ENCODE measurements at places on chromosomes 6 and 20.

DNA sequence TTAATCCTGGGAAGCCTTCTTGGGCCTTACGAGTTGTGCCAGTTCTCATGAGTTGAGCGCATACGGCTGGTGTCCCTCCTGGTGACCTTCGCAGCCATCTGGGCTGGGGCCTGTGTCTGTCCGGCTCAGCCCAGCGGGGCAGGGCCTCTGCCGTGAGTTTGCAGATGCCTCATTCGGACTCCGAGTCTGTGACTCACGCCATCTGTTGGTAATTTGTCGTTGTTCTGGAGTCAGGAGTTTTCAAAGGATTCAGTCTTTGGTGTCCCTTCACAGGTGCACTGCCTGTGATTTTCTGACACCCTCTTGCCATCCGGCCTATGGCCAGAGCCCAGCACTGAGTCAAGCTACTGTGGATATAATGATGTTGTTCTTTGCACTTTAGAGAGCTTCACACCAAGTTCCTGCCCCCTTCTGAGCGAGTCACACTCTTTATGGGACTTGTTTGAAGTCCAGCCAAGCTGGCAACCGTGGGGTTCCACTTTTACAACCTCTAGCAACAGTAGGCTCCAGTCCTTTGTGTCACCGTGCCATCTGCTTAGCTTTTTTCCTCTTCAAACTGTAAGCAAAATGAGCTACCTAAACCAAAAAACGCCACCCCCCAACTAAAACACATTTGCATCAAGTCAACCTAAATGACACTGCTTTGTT is 175.6 kb downstream of the AIG1 start:
- no peak for DNase-seq

DNA sequence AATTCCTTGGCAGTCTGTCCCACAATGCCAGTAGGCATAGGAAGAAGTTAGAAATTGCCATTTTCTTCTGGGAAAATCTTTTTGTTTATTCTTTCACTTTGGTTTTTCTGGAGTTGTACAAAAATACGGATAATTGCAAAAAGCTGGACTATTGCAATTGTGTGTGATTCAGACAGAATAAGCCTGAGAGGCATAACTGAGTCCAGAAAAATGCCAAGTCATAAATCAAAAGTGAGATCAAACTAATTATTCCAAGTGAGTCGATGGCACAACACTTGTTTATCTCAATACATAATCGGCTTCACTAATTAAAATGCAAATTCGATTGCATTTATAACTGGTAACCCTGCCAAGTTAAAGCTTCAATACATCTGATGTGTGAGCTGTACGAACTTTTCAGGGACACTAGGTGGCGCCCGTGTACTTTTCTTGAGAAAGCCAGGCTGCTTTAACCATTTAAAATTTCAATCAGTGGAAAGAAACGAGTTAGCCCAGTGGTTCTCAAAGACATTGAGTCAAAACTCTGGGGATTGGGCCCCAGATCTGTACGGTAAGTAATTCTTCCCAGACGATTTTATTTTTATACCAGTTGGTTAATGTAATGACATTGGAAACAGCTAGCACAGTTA is 102.6 kb downstream of the LAMP5 start:
- peak; percentile 80 for DNase-seq

DNA sequence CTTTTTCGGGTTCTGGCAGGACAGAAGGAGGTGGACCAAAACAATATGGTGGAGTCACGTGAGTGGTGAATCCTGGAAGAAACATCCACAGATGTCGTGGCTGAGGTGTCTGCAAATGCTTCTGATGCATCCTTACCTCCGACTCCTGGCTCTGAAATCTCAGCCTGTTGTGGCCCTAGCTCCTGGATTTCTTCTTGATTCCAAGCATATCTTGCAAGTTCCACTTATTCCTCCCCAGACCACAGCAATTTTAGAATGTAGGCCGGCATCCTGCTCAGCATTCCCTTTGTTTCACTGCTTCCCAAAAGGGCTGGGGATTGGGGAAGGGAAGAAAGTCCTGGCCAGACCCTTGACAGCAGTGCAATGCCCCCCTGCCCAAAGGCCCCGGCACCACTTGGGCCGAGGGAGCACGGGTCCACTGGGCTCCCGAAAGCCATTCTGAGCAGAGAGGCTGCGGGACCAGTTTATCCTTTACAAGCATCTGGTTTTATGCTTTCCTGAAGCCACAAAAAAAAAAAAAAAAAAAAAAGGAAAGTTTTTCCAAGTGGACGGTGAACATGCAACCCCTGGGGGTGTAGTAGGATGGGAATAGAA is 200.9 kb upstream of the RNF24 start:
- DNase-seq, result no peak

DNA sequence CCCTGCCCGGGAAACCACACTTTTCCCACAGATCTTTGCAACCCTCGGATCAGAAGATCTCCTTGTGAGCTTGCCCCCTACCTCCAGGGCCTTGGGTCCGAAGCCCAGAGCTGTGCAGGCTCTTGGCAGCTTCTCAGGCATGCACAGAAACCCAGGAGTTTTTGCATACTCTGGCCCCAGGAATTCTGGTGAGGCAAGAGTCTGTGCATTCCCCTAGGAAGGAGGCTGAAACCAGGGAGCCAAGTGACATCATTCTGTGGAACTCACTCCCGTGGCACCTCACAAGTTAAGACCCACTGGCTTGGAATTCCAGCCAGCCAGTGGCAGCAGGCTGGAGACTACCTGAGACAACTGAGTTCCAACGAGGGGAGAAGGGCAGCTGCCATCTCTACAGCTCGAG is 100.1 kb downstream of the TNFRSF21 start:
- no peak for DNase-seq

DNA sequence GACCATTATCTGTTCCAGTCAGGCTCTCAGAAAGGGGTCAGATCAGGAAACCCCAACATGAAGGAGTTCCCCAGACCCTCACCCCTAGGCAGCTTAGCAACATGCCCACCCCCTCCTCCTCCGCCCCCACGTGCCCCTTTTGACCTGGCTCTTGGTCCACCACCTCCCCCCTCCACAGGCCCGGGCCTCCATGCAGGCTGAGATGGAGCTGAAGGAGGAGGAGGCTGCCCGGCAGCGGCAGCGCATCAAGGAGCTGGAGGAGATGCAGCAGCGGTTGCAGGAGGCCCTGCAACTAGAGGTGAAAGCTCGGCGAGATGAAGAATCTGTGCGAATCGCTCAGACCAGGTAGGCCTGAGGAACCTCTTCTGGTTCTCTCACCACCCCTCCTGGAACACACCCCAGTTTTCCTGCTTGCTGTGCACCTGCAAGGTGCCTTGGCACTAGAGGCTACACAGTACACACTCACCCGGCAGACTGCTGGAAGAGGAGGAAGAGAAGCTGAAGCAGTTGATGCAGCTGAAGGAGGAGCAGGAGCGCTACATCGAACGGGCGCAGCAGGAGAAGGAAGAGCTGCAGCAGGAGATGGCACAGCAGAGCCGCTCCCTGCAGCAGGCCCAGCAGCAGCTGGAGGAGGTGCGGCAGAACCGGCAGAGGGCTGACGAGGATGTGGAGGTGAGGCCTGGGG is 21.9 kb downstream of the DEF6 start:
- DNase-seq, result no peak

DNA sequence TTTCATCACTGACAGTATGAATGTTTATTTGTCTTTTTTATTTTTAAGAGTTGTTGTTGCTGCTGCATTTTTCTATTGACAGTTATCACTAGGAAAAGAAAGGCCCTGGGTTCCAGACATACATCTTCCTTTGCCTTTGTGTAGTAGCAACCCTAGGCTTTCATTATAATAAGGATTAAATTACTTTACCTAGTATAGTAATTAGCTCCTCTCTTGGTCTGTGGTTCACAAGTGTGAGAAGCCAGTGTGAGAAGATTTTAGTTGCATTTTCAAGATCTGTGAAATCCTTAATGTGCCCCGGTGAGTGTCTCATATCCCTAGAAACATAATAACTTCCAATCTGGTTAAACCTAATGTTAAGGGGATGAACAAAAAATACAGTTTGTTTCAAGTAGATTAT is 799.3 kb upstream of the MAP3K7 start:
- no peak for DNase-seq

DNA sequence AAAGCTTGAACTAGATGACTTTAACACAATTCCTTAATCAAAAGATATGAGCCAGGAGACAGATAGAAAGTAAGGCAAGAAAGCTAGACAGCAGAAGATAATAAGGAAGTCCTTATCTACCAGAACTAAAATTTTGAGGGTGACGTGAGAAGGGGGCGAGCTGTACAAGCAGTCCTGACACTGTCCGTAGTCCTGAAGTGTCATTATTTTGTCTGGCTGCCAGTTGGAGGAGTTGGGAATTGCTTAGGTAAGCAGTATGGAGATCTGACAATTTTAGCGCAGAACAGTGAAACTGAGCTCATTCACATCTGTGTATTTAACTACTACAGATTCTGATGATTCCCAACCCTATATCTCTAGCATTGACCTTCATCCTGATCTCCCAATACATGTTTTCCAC is 25.8 kb upstream of the CEP85L start:
- DNase-seq, result peak; percentile 20

GRCh38 chr20:2042400-2042799 is 48.5 kb upstream of the PDYN start:
- no peak for DNase-seq

DNA sequence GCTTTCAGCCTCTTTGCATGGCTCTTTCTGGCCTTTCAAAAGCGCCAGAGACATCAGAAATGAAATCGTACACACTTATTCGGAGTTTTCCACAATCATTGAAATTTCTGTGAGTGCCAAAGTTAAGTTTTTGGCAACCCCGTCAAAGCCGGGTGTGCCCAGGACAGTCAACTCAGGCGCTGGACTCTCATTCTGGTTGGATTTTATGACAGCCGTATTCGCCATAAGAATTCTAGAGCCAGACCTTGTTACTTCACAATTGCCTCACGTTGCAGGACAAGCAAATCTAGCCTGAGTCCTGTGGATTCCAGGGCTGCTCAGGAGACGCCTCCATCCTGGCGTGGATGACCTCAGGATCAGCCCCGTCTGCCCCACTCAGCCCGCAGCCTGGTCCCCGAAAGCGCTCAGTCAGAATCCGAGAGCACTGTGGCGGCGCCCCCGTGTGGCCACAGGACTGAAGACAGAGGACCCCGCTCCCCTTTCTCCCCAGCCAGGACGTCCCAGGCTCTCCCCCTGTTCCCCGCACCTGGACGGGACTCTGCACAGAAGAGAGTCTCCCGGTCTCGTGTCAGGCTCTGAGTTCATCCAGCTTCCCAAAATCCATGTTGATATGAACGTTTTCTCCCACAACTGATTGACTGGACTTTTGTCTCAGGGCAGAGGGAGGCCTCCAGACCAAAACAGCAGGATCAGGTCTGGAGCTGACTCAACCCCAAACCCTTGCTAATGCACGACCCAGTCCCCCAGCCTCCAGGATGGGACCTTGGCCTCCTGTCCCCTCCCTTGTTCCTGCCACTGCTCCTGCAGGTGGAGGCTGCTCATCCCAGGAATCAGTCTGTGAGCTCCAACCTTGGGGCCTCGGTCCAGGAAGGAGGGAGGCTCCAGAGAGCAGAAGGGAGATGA is 38.2 kb downstream of the MICA start:
- peak; percentile 92 for DNase-seq

DNA sequence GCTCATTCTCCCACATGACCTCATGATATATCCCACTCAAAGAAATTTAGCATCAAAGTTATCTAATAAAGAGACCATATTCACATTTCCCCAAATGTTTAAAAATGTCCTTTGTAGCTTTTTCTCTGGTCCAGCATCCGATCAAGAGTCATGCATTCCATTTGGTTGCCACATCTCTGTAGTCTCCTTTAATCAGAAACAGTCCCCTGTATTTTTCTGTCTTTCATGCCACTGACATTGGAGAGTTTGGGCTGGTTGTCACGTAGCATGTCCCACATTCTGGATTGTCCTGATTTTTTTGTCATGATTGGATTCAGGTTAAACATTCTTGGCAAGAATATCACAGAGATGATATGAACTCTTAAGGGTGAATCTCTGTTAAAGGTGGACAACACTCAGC is 55.7 kb downstream of the SNX5 start:
- DNase-seq, result no peak

DNA sequence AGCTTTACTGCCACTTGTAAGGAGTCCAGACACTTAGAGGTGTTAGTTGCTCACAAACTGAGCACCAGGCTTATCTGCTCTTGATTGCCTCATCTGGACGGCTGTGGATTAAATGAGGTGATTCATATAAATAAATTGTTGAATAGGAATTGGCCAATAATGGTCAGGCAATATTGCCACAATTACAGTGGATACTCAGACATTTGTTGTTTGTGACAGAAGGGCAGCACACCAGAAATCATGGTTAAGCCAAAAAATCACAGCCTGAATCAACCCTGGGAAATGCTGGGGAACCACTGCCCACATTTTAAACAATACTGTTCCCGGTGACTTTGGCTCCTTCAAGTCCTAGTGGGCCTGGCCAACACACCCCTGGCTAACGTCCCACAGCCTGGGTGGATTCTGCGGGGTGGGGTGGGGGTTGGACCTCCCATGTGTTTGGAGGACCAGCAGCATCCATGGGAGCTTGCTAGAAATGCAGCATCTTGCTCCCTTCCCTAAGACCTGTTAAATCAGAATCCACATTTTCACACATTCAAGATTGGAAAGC is 29.5 kb upstream of the SPDEF start:
- DNase-seq, result no peak

DNA sequence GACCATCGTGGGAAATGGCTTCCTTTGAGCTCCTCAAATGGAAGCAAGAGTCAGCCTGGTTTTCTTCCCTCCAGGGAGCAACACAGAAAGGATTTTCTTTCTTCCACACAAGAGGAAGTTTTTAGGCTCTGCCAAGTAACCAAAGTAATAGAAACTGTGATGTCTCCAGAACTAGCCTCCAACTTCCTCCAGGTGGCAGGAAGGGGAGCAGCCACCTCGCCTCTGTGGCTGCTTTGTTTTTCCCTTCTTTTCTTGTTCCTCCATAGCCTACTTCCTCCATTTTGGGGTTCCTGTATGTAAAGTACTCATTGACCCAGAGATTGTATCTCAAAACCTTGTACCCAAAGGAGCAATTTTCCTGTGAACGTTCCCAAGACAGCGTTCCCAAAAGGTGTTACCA is 32.7 kb upstream of the CCR6 start:
- DNase-seq, result peak; percentile 62

GRCh38 chr6:924661-925060 is 231.7 kb upstream of the EXOC2 start:
- no peak for DNase-seq

- DNase-seq, result no peak
Observed at GRCh38 chr6:11364971-11365397, 132.5 kb upstream of the NEDD9 start.

- DNase-seq, result no peak
Observed at GRCh38 chr20:23609486-23610109, 3.9 kb upstream of the CST9 start.

GRCh38 chr20:3797592-3798372 is 1.7 kb downstream of the CDC25B start:
- no peak for DNase-seq

Data from suppressor macrophage (primary cell).